ENCODE measurements at places on chromosomes 2 and 18. TPM values are rescaled to one million over a fixed set of nuclear protein-coding genes. Genes with fewer than 3 reads are reported as not detected.

UGT1A10 gene
- total RNA-seq = not detected

DCDC2C gene
- not detected for total RNA-seq

RBKS gene
- total RNA-seq = 1.2 TPM

ANKRD30BL gene
- total RNA-seq = not detected

ARHGAP15 gene
- not detected for total RNA-seq

POTEE gene
- total RNA-seq = 0.16 TPM

SIX2 gene
- not detected for total RNA-seq

GPR75 gene
- total RNA-seq = 3.5 TPM

AAK1 gene
- total RNA-seq = 44.7 TPM

C2orf81 gene
- 0.13 TPM for total RNA-seq

SULT1C2 gene
- total RNA-seq = not detected

PROKR1 gene
- total RNA-seq = not detected

CCBE1 gene
- 1.2 TPM for total RNA-seq

CYTIP gene
- total RNA-seq = not detected

SH2D6 gene
- 0.16 TPM for total RNA-seq

REG1B gene
- total RNA-seq = not detected

MTCL1 gene
- 5.2 TPM for total RNA-seq

RAD51AP2 gene
- total RNA-seq = not detected

MSH6 gene
- total RNA-seq = 18.5 TPM

IL36B gene
- not detected for total RNA-seq

EML4 gene
- total RNA-seq = 15.9 TPM

DOK6 gene
- total RNA-seq = under 0.01 TPM

DSG1 gene
- total RNA-seq = not detected

SP5 gene
- total RNA-seq = not detected

TCF23 gene
- total RNA-seq = not detected

PRADC1 gene
- total RNA-seq = 26.7 TPM

UBXN4 gene
- 43.2 TPM for total RNA-seq

CENPA gene
- total RNA-seq = 6.7 TPM

EPHA4 gene
- 10.4 TPM for total RNA-seq

AQP12B gene
- not detected for total RNA-seq

ITPRIPL1 gene
- 4.7 TPM for total RNA-seq

LYPD6 gene
- total RNA-seq = 15.9 TPM

IL1A gene
- total RNA-seq = 0.32 TPM

MTERF4 gene
- 16.8 TPM for total RNA-seq

ACMSD gene
- total RNA-seq = not detected

XDH gene
- total RNA-seq = not detected

PSD4 gene
- 0.49 TPM for total RNA-seq

IL36RN gene
- total RNA-seq = not detected

RTP5 gene
- not detected for total RNA-seq

CYP1B1 gene
- 0.06 TPM for total RNA-seq

PXDN gene
- total RNA-seq = 415 TPM

MYO1B gene
- total RNA-seq = 111 TPM

RGPD3 gene
- under 0.01 TPM for total RNA-seq

SKOR2 gene
- total RNA-seq = not detected

OTOS gene
- total RNA-seq = not detected

FBXO41 gene
- 0.19 TPM for total RNA-seq

SERPINB3 gene
- not detected for total RNA-seq

PLEK gene
- total RNA-seq = 0.16 TPM

PHOSPHO2 gene
- 2.4 TPM for total RNA-seq

HJURP gene
- 11.0 TPM for total RNA-seq

CFAP65 gene
- not detected for total RNA-seq

Measured in bladder microvascular endothelial cell (primary cell).